GM04504 (cell line): ENCODE measurements at places on chromosomes 12 and 14.

GRCh38 chr12:1614360-1614759 is 14.7 kb upstream of the WNT5B start:
- DNase-seq, result no peak

DNA sequence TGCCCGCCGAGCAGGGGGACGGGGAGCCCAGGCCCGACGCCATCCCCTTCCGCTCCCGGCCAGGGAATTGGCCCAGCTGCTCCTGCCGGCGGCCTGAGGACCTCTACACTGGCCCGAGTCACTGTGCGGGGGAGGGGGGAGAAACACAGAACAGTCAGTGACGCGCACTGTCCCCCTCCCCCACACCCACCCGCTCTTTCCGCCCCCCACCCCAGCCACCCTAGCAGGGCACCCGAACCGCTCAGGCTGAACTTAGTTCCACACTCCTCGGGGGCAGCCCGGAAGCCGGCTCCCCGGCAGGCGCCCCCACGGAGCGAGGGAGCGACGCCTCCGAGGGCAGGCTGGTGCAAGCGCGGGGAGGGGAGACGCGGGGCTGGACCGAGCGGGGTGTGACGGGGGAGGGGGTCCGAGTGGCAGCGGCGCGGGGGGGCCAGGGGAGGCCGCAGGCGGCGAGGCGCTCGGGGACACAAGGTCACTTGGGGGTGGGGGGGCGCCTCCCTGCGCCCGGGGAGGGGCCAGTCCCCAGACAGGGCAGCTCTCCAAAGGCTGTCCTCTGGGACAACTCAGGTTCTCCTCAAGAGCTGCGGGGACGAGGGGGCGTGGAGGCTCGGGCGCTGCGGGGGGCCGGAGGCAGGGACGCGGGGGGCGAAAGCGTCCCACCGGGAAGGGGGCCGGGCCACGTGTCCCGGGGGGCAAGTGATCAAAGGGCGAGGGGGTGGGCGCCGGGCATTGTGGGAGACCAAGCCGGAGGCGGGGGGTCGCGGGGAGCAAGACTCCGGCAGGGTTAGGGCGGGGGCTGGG is 648 bp downstream of the CHD4 start:
- DNase-seq, result no peak

DNA sequence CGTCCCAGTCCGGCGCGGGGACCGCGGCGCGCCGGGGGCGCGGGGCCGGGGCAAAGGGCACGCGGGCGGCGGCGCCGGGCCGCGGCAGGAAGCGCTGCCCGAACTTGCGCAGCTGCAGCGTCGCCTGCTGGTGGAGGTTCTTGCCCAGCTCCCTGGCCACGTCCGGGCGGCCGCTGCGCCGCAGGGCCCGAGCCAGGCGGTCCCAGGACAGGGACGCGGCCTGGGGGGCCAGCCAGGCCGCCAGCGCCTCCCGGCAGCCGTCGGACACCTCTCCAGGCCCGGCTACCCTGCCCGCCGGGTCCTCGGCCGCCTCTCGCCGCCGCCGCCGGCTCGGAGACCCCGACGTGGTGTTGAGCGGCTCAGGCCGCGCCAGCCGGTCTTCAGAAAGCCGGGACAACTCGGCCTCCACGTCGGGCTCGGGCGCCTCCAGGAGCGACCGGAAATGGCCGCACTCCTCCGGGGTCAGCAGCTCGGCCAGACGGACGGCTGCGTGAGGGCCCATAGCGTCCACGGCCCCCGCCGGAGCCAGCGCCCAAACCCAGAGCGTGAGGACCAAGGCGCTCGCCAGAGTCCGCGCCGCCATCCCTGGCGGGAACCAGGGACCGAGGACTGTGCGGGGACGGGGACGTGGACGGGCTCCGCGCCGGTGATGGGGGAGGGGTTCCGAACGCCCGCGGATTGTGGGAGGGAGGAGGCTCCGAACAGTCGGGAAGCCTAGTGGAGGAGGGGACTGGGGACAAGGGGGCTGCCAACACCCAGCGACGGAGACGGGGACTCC is 34.0 kb downstream of the FIGNL2 start:
- DNase-seq, result no peak

GRCh38 chr14:70856851-70857495 is 47.7 kb upstream of the MAP3K9 start:
- peak; percentile 73 for DNase-seq

GRCh38 chr12:87274594-87275245 is 754.5 kb downstream of the C12orf50 start:
- no peak for DNase-seq

- DNase-seq, result no peak
These were observed 5.0 kb upstream of the EPS8 start for GRCh38 chr12:15794196-15794595.

- no peak for DNase-seq
These were observed 120.8 kb downstream of the CHST11 start for GRCh38 chr12:104577581-104577981.

- DNase-seq, result no peak
These were observed 2.2 kb downstream of the SLC38A2 start for GRCh38 chr12:46370380-46370734.

DNA sequence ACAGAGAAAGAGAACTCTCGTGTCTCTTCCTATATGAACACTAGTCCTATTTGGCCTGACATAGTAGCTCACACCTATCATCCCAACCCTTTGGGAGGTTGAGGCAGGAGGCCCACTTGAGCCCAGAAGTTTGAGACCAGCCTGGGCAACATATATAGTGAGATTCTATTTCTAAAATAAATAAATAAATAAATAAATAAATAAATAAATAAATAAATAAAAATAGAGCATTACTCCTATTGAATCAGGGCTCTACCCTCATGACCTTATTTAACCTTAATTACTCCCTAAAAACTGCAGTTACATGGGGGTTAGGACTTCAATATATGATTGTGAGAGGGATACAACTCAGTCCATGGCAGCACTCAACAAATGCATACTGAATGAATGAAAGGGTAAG is 61.2 kb upstream of the GSC start:
- DNase-seq, result no peak

DNA sequence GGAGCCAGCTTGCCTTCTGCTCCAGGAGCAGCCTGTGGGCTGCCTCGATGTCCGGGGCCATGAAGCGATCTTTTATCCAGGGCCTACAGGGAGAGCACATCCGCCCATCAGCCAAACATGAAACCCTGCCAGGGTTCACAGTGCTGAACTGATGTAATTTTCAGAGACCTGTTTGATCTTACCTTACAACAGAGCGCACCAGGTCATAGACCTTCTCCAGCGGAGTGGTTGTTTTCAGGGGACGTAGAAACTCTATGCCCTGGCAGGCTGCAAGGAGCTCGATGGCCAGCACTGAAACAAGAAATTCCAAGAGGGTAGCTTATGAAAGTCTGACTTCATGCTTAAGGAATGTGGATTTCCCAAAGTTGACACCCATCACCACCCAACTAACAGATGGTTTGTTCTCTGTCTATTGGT is 19.7 kb downstream of the HAL start:
- DNase-seq, result no peak

DNA sequence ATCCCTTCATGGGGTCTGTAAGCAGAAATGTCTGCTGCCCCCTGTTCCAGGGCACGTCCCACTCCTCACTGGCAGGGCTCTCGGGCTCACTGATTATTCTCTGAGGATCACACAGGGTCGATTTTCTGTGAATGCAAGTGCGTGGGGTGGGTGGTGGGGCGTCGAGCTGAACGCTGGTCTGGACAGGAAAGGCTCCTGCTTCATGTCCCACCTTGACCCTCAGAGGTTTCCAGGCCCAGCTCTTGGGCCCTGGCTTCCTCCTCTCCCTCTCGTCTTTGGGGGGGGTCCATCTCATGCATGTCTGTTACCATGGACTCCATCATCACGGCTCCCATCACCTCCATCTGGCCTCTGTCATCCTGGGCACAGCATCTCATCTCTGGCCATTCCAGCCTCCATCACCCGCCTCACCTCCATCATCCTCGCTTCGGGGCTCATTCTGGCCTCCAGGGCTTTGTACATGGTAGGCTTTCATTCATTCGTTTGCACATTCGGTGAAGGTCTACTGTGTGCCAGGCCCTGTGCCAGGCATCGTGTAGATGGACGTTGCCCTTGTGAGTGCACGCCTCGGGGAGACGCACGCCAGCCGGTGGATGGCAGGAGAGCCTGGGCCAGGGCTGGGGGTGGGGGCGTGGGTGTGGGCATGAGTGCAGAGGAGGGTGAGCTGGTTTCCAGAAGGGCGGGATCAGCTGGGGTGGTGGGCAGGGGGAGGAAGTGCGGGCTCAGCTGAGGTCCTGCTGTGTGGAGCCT is 34.7 kb downstream of the RTL1 start:
- no peak for DNase-seq
